ENCODE measurements at places on chromosomes 16 and 17. TPM values are rescaled to one million over a fixed set of nuclear protein-coding genes. Genes with fewer than 3 reads are reported as not detected.

The KRTAP3-2 gene
- not detected for total RNA-seq

The KRTAP2-1 gene
- not detected for total RNA-seq

The MRTFB gene
- total RNA-seq: 47.8 TPM

The PRR35 gene
- not detected for total RNA-seq

The ABCC11 gene
- total RNA-seq: 0.73 TPM
